ENCODE measurements at places on chromosomes 3 and 15. TPM values are rescaled to one million over a fixed set of nuclear protein-coding genes. Genes with fewer than 3 reads are reported as not detected.
A peak's percentile ranks its signal among the peaks of the same experiment; 100 is the strongest.

- DNase-seq: no peak
- H3K27me3 ChIP-seq: peaks cover 39% of the 10 kb centered on the region
- H3K4me1 ChIP-seq: no peaks in the 10 kb centered on the region
- H3K27ac ChIP-seq: no peak overlapping the region
- H3K36me3 ChIP-seq: no peaks in the 10 kb centered on the region
Measured at GRCh38 chr15:57867970-57868798, 161.7 kb downstream of the POLR2M start.

GRCh38 chr15:85504749-85505676, 124.6 kb downstream of the AKAP13 start:
- peaks cover 3% of the 10 kb centered on the region for H3K36me3 ChIP-seq
- H3K27me3 ChIP-seq: no peaks in the 10 kb centered on the region
- no peak overlapping the region for H3K4me3 ChIP-seq
- no peak overlapping the region for H3K27ac ChIP-seq
- DNase-seq: peak; percentile 71
- H3K4me1 ChIP-seq: peaks cover 55% of the 10 kb centered on the region

ANKRD34C gene
- not detected for total RNA-seq

ZNF860 gene
- 0.07 TPM for total RNA-seq

WDR49 gene
- not detected for total RNA-seq

LYZL4 gene
- not detected for total RNA-seq

LEO1 gene
- 21.0 TPM for total RNA-seq

DNA sequence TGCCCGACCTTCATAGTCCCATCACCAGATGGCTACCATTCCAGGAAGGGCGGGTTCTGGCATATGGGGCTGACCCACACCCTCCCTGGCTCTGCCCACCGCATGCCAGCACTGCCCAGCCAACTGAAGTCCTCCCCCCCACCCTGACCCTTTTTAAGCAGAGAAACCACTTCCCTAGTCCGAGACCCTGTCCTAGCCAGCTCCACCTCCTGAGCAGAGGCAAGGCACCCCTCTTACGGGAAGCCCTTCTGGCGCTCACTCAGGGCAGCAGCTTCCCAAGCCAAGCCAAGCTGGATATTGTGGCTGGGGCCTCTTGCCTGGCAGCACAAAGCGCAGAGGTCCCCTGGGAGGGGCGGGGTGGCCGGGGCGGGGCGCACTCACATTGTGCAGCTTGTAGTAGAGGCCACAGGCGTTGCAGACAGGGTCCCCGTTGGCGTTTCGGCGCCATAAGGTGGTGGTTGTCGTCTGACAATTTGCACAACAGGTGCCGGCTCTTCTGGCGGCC, 11.5 kb downstream of the GATA2 start:
- H3K36me3 ChIP-seq: no peaks in the 10 kb centered on the region
- no peak for DNase-seq
- H3K27ac ChIP-seq: no peak overlapping the region

FHIT gene
- total RNA-seq: 22.7 TPM

DNA sequence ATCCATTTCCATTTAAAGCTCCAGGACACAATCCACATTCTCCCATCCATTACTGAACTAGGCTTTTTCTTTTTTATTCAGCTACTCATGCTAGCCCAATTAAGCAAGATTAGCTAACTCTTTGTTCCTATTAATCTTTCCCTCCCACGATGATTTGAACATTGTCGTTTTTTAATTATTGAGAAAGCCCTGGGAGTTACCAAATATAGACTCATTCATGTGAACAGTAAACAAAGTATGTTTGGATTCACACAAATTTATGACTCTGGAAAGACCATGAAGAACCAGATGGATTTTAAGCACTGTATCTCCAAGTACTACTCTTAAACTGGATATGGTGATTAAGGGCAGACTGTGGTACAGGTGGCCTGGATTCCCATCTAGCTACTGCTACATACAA, 82.2 kb downstream of the STRIT1 start:
- H3K27me3 ChIP-seq: peaks cover 2% of the 10 kb centered on the region
- H3K4me1 ChIP-seq: no peaks in the 10 kb centered on the region
- no peak overlapping the region for H3K27ac ChIP-seq
- H3K4me3 ChIP-seq: no peak overlapping the region
- no peak for DNase-seq
- H3K36me3 ChIP-seq: no peaks in the 10 kb centered on the region

RAP2B gene
- 8.6 TPM for total RNA-seq

SERPINI2 gene
- not detected for total RNA-seq

- H3K4me1 ChIP-seq: no peaks in the 10 kb centered on the region
- H3K27me3 ChIP-seq: peaks cover 3% of the 10 kb centered on the region
- no peak overlapping the region for H3K4me3 ChIP-seq
- DNase-seq: no peak
- H3K27ac ChIP-seq: no peak overlapping the region
- H3K36me3 ChIP-seq: no peaks in the 10 kb centered on the region
Measured at GRCh38 chr3:135148398-135149020, 353.4 kb downstream of the EPHB1 start.

- no peaks in the 10 kb centered on the region for H3K4me1 ChIP-seq
- H3K4me3 ChIP-seq: no peak overlapping the region
- no peaks in the 10 kb centered on the region for H3K36me3 ChIP-seq
- H3K27ac ChIP-seq: no peak overlapping the region
Measured at GRCh38 chr3:159534496-159534895, 454.1 kb upstream of the IL12A start.

ISLR gene
- total RNA-seq: not detected

DNA sequence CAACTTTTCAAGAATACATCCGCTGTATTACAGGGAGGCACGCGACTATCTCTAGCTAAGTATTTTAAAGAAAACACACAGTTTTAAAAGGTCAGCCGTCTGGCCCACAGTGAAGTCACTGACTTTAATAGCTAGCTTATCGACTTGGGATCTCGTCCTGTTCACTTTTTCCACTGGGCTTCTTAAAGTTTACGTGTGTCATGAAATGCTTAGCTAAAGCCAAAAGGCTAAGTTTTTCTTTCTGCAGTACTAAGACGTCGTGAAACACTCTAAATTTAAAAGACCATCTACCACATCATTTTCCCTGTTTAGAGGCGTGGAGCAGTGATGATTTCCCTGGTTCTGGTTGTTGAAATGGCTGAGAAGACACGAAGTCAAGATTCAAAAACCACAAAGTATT, 27.1 kb downstream of the LRIG1 start:
- H3K36me3 ChIP-seq: peaks cover 3% of the 10 kb centered on the region
- H3K4me1 ChIP-seq: peaks cover 63% of the 10 kb centered on the region
- peak overlapping the region; percentile 94 for H3K27ac ChIP-seq
- no peaks in the 10 kb centered on the region for H3K27me3 ChIP-seq
- no peak overlapping the region for H3K4me3 ChIP-seq
- DNase-seq: no peak

USP13 gene
- total RNA-seq: 12.0 TPM

GRCh38 chr3:48656061-48656840, 6.4 kb downstream of the CELSR3 start:
- H3K36me3 ChIP-seq: no peaks in the 10 kb centered on the region
- peak overlapping the region; percentile 64 for H3K27ac ChIP-seq
- peak overlapping the region; percentile 76 for H3K4me3 ChIP-seq
- peak; percentile 89 for DNase-seq

DNA sequence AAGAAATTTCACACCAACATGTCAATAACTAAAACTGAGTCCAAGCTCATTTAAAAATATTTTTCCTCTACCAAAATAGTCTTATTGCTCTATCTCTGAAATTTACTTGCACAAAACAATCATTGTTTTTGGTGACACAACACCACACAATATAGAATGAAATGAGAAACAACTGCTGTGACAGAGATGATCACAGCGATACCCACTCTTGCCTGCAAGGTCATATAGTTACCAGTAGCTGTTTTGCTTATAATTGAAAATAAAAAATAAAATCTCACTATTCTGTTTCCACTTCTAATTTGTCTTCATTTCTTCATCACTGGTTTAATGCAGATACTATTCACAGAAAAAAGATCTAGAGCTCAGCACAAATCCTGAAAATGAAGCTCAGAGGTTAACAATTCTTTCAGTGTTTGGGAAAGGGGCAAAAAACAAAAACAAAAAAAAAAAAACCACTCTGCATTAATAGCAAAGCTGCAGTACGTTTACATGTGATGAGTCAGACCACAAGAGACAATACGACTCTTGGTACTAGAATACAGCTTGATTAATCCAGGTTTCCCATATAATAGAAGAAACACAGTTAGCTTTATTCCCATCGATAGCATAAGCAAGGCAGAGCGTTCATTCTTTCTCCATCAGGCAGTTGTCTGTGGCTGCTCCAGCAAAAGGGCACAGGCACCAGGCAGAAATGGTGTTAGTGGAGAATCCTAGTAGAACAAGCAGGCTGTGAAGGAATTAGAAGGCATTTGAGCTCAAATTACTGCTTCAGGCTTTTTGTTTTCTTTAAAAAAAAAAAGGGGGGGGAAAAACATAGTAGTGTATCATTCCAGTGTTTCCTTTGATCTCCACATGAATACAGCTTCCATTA, 773 bp downstream of the ANKRD28 start:
- DNase-seq: no peak
- no peaks in the 10 kb centered on the region for H3K27me3 ChIP-seq
- peaks cover 62% of the 10 kb centered on the region for H3K4me1 ChIP-seq
- H3K4me3 ChIP-seq: peak overlapping the region; percentile 7
- peak overlapping the region; percentile 39 for H3K27ac ChIP-seq

DNA sequence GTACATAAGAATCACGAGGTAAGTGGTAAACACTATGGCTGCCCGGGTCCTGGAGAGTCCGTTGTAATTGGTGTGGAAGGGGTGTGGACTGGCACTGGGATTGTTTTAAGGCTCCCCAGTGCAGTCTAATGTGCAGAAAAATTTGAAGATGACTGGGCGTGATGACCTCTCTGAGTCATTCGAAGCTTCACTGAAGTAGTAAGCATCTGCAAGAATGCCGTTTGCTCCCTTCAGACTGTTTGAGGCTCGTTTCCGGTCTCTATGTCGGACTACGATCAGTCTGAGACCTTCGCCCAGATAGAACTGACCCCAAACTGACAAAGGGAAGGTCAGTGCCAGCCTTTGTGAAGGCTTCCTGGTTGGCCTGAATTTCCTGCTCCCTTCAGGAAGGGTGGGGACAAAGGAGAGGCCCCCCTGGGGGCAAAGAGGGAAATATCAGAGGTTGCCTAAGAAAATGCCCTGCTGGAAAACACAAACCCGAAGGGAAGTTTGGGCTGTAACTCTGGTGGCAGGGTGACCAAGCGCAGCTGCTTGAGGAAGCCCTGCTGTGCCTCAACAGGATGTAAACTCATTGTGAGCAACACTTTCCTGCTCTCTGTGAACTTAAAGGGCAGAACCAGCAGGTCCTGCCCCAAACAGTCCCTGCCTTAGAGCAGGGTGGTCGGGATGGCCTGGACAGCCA, 34.6 kb downstream of the BTD start:
- no peak overlapping the region for H3K4me3 ChIP-seq
- peaks cover 52% of the 10 kb centered on the region for H3K4me1 ChIP-seq
- DNase-seq: peak; percentile 74
- H3K27ac ChIP-seq: peak overlapping the region; percentile 69
- no peaks in the 10 kb centered on the region for H3K27me3 ChIP-seq
- H3K36me3 ChIP-seq: no peaks in the 10 kb centered on the region

- H3K27ac ChIP-seq: no peak overlapping the region
- no peaks in the 10 kb centered on the region for H3K4me1 ChIP-seq
- H3K27me3 ChIP-seq: peaks cover 7% of the 10 kb centered on the region
- H3K4me3 ChIP-seq: no peak overlapping the region
- H3K36me3 ChIP-seq: no peaks in the 10 kb centered on the region
Measured at GRCh38 chr3:88267-88666, 108.3 kb upstream of the CHL1 start.

- H3K27ac ChIP-seq: no peak overlapping the region
- H3K36me3 ChIP-seq: no peaks in the 10 kb centered on the region
Measured at GRCh38 chr3:25471081-25471768, 43.2 kb downstream of the RARB start.

GRCh38 chr15:47933865-47934264, 186.9 kb upstream of the SLC24A5 start:
- H3K4me1 ChIP-seq: no peaks in the 10 kb centered on the region
- no peak for DNase-seq
- H3K27ac ChIP-seq: no peak overlapping the region
- H3K4me3 ChIP-seq: no peak overlapping the region
